ENCODE measurements at places on chromosomes 7 and 10.

- no peak for DNase-seq
These were observed 11.2 kb downstream of the GAD2 start for GRCh38 chr10:26227786-26228185.

GRCh38 chr10:128643658-128644057 lies 517.4 kb upstream of the MKI67 start:
- no peak for DNase-seq

- DNase-seq, result no peak
These were observed 101.4 kb upstream of the FAM133B start for GRCh38 chr7:92691578-92691977.

- no peak for DNase-seq
These were observed 36.9 kb upstream of the C10orf67 start for GRCh38 chr10:23381298-23382040.

GRCh38 chr10:68171539-68172080 lies 60.3 kb downstream of the ATOH7 start:
- no peak for DNase-seq

- DNase-seq, result no peak
These were observed 92.7 kb upstream of the MKX start for GRCh38 chr10:27838361-27838760.

DNA sequence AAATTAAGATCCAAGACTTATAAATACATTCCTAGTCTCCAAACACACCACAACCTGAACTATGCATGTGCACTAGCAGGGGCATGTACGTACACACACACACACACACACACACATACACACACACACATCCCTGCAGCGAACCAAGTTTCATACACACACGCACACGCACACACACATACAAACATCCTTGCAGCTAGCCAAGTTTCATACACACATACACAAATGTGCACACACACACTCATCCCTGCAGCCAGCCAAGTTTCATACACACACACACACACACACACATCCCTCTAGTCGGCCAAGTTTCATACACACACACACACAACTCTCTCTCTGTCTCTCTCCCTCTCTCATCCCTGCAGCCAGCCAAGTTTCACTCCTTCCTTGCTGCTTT lies 82.7 kb upstream of the WIPF3 start:
- DNase-seq, result no peak

DNA sequence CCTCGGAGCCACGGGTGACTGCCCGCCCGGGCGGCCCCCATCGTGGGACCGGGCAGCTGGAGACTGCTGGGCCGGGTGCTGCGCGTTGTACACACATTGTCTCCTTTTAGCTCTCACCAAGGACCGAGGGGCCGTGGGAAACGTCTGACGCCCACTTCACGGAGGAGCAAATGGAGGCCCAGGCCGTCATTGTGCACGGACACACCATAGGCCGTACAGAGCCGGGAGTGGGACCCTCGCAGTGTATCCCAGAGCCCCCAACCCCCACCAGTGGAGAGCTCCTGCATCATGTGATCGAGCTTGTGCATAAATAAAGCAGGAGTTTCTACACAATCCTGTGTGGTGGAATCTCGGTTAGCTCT lies 722 bp downstream of the DENND10 start:
- no peak for DNase-seq
